Foreskin keratinocyte (primary cell): ENCODE measurements at places on chromosomes 3 and 15. TPM values are rescaled to one million over a fixed set of nuclear protein-coding genes. Genes with fewer than 3 reads are reported as not detected.

Gene PEX5L
- 1.1 TPM in 2 replicates for total RNA-seq

Gene KLF15
- 0.11 TPM in 1 of 2 replicates, not detected in the other for total RNA-seq

Gene NR2E3
- 0.28 and 0.65 TPM in 2 replicates for total RNA-seq

Gene KBTBD8
- total RNA-seq, result 4.4 and 4.5 TPM in 2 replicates

Gene ADIPOQ
- not detected in 2 replicates for total RNA-seq

Gene UBAP1L
- 0.49 and 0.88 TPM in 2 replicates for total RNA-seq
